ENCODE measurements at places on chromosomes 3 and 15. TPM values are rescaled to one million over a fixed set of nuclear protein-coding genes. Genes with fewer than 3 reads are reported as not detected.

- no peak for DNase-seq
These were observed 186.9 kb downstream of the MAGI1 start for GRCh38 chr3:65851827-65852226.

- DNase-seq: no peak
These were observed 262.5 kb upstream of the IGF1R start for GRCh38 chr15:98385752-98386381.

DNA sequence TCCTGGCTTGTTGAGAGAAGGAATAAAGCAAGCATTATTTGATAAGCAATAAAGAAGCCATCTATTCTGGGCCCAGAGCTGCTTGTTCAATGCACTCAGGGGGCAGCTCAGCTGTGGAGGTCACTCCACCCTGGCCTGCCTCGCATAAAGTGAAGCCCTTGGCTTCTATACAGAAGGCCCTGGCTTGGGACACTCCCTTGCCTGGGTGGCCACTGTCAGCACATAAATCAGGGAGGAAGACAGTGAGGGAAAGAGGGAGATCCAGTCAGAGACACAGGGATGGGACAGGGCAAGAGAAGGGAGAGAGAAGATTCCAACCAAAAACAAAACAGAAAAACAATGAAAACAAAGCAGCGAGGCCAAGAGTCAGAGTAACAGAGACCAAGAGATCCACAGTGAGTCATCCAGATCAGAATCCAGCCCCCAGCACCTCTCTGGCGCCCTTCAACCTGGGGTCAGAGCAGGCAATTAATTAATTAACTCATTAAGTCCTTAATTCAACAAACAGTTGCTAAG lies 11.8 kb downstream of the INSYN1 start:
- DNase-seq: no peak

DNA sequence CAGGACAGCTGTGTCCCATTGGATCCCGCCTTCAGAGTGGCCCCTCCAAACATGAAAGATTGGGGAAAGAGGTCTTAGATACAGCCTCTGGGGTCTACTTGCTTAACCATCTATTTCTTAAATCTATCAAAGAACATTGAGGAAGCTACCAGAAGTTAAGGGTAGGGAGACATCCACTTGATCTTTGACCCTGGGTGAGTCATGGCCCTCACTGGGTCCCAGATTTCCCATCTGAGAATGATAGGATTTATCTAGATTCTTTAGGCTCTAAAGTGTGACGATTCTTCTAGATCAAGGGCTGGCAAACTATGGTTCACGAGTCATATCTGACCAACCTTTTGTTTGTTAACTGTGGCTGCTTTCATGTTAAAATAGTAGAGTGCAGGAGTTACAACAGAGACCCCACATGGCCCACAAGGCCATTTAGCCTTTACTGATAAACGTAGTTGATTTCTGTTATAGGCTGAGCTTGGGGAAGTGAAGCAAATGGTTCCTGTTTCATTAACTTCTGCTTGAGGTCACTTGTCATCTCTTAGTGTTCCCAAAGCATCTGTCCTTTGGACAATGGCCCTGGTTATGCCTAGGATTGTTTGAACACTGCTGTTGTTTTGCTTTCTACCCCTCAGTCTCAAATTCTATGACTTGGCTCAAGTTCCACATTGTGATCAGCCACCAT lies 8.0 kb downstream of the MUC13 start:
- DNase-seq: no peak

DNA sequence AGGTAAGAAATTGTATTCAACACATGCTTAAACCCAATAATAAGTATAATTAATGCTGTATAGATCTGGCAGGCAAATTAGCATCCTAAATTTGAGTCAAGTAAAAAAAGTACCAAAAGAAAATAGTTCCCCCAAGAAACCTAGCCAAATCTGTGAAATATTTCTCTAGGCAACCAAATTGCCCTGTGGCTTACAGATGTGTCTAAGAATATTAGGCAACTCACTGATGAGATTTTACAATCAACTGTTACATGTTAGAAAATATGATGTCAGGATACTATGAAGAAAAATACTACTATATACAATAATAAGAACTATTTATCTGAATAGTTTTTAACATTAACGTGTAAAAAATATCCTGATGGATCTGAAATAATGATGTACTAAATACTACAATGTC lies 397.1 kb downstream of the TIGIT start:
- no peak for DNase-seq

DNA sequence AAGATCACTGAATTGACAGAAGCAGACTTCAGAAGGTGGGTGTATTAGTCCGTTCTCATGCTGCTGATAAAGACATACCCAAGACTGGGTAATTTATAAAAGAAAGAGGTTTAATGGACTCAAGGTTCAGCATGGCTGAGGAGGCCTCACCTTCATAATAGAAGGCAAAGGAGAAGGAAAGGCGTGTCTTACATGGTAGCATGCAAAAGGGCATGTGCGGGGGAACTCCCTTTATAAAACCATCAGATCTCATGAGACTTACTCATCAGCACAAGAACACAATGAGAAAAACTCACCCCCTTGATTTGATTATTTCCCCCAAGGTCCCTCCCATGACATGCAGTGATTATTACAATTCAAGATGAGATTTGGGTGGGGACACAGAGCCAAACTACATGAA lies 416.3 kb upstream of the EPHA3 start:
- no peak for DNase-seq

- no peak for DNase-seq
These were observed 414.6 kb upstream of the ARPP21 start for GRCh38 chr3:35224565-35225295.

- no peak for DNase-seq
These were observed 681.0 kb downstream of the DIPK2A start for GRCh38 chr3:144652573-144652972.

GRCh38 chr3:122092460-122093165 lies 37.5 kb downstream of the CD86 start:
- DNase-seq: no peak

- DNase-seq: no peak
These were observed 52.2 kb downstream of the SLCO2A1 start for GRCh38 chr3:133977568-133977967.

- DNase-seq: no peak
These were observed 3.5 kb upstream of the RNU5B-1 start for GRCh38 chr15:65300924-65301441.

GRCh38 chr15:98597666-98598065 lies 50.7 kb upstream of the IGF1R start:
- DNase-seq: no peak

- no peak for DNase-seq
These were observed 101.7 kb downstream of the EEFSEC start for GRCh38 chr3:128254967-128255366.

- DNase-seq: no peak
These were observed 170.2 kb downstream of the PDE8A start for GRCh38 chr15:85151861-85152260.

GRCh38 chr3:160006282-160007163 lies 17.9 kb downstream of the IL12A start:
- DNase-seq: no peak

DNA sequence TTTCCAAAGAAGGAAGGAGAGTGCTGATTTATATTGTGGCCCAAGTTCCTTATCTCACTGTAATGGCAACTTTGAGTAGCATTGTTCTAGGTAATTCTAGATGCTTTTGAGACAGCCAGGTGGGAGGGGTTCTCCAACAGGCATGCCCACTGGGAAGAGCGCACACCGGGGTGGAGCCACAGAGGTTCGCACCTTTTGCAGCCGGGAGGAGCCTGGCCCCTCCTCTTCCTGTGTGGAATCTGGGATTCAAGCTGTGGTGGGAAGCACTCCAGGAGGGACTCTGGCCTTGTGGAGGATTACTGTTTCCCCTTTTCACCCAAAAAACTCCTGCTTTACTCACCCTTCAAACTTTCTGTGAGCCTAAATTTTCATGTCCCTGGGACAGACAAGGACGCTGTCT lies 53.1 kb downstream of the CFAP20DC start:
- DNase-seq: no peak

DNA sequence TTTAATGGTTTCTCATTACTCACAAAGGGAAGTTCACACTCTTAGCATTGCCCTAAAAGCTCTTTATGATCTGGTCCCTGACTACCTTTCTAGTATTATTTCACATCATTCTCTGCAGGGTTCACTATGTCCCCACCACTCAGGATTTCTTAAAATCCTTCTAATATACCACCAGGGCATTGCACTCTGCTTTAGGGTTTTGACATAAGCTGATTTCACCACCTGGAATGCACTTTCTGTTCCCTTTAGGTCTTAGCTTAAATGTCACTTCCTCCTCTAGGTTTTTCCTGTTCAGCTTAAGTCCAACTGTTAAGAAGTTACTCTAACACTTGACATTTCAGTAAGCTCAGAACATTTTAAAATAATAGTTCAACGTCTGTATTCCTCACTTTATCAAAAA lies 81.7 kb downstream of the HCN4 start:
- DNase-seq: no peak

SEMA6D gene
- not detected for total RNA-seq

THBS1 gene
- total RNA-seq: 1.6 TPM

UBA7 gene
- 116 TPM for total RNA-seq

CCR5 gene
- 1.2 TPM for total RNA-seq

FRMD4B gene
- total RNA-seq: 6.9 TPM

GOLGA6L4 gene
- 1.3 TPM for total RNA-seq

Measured in GM12878 (cell line).